ENCODE measurements at places on chromosomes 2 and 18.

GRCh38 chr2:196318517-196319377, 147.4 kb upstream of the STK17B start:
- ATAC-seq = no peak

DNA sequence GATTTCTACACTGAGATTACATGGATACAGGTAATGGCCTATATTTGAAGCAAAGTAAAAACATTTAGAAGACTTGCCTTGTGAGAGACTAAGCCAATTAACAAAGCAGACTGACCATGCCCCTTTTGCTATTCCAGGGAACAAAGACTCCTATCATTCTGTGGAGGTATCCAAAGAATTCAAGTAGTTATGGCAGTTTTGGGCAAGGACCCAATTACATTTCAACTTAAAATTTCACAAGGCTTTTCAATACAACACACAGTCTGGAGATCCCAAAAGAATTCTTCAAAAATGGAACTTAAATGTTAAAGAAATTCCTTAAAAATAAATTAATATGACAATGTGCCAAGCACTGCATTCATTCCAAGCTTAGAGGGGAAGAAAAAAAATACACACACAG, 109.2 kb upstream of the CHRNA1 start:
- peak; percentile 44 for ATAC-seq

GRCh38 chr18:24064391-24065100, 50.0 kb downstream of the TTC39C start:
- no peak for ATAC-seq

GRCh38 chr2:128727404-128727803, 408.7 kb upstream of the HS6ST1 start:
- ATAC-seq = no peak

DNA sequence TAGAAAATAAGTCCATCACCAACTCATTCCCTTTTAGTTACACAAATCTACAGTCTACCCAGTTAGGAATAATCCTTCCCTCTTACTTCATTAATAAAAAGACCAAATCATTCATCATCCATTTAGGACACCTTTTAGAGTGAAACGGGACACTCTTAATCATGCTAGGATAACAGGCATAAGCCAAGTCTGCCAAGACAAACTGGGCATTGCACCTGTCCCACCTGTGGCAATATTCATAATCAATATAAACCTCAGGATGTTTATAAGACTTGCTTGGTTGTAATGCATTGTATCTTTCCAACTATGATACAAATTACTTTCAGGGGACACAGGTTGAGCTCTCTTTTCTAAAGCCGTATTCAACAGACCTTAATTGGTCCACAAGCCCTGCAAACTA, 82.7 kb upstream of the SH3BP4 start:
- ATAC-seq = no peak

GRCh38 chr2:220370764-220371163, 743.3 kb downstream of the SLC4A3 start:
- peak; percentile 12 for ATAC-seq

DNA sequence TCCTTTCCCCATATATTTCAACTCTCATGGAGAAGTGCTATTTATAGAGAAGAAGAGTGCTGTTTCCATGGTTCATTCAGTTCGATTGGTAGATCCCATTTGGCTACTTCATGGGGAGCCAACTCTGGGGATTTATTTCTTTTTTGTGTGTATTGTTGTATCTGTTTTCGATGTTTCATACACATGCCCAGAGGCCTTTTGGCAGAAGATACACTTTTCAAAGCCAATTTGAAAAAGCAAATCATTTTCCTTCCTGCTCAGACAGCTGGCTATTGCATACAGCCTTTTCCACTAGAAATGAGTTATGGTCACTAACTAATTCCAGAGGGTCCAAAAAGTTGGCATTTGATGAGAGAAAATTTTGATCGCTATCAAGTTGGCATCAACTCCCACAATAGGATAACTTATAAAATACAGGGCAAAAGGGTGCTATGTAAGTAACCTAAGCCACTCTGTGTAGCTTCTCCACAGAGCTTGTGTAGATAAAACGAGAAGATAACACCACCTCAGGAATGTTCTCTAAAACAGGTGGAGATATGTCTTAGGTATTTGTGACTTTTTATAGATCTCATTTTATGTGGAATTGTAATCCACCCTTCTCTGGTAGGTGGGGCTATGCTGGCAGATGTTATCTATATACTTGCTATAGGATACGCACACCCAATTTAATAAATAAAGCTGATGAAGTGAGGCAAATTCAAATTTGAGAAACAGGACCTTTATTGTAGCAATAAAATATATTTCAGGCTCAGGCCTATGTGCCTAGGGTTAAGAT, 798.5 kb downstream of the SATB2 start:
- ATAC-seq = no peak

DNA sequence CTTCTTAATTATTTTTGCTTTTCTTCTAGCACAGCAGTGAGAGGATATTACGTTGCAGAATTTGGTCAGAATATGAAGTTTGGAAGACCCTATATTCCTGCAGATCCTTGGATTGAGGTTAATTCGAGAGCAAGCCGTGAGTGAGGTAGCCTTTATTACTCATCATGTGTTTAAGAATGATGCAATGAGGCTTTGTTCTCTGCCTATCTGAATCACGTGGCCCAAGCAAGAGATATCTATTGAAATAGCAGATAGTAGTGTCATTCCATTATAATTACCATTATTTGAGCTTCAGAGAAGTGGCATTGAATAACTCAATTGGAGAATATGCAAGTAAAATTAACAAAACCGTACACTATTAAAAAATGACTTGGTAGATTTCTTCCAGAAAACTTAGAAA, 641.1 kb downstream of the TMEM182 start:
- no peak for ATAC-seq

DNA sequence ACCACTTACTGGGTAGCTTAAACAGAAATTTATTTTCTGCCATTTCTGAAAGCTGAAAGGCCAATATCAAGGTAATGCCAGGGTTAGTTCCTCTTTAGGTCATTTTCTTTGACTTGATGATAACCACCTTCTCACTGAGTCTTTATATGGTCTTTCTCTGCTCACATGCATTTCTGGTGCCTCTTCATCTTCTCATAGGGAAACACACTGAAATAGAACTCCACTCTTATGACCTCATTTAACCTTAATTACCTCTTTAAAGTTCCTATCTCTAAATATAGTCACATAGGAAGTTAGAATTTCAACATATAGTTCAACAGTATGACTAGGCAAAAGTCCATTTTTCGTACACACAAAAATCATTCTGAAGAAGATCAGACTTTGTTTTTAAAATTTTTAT, 616.8 kb upstream of the VRK2 start:
- ATAC-seq = no peak

- ATAC-seq = no peak
Measured at GRCh38 chr2:216925636-216926366, 65.9 kb upstream of the TNP1 start.

DNA sequence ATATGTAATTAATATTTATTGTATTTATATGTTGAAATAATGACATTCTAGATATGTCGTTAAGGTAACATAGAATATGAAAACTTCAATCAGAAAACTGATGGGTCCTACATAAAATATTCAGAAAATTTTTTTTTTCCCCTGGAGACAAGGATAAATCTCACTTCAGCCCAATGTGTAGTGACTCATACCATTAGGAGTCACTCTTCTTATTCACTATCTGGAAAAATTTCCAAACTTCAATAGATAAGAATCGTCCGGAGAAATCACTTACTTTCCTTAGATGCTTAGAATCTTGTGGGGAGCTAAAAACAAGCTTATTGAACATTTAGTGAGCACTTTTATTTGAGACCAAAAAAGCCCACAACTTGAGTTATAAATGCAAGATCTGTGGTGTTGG, 4.6 kb downstream of the SERPINB13 start:
- no peak for ATAC-seq

DNA sequence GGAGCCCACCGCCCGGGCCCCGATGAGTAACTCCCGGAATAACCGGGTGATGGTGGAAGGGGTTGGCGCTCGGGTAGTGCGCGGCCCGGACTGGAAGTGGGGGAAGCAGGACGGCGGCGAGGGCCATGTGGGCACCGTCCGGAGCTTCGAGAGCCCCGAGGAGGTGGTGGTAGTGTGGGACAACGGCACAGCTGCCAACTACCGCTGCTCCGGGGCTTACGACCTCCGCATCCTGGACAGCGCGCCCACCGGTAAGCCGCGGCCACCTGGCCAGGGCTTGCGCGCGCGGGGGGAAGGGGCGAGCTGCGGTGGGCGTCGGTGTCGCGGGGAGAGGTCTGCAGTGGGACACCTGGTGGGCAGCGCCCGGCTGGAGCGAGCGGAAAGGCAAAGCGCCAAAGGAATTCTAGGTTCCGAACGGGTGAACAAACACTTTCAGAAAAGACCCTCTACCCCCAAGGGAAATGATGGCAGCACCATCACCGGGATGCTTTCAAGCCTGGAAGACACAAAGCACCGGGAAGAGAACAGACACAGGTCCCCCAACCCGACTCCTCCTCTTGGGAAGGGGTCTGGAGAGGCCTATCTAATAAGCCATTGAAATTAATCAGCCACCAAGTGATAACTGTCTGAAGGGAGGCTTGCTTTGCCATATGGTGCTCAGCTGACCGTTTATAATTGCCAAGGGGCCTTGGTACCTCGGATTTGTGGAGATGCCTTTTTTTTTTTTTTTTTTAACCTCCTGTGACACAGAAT, 1.1 kb downstream of the MIB1 start:
- peak; percentile 4 for ATAC-seq

- no peak for ATAC-seq
Measured at GRCh38 chr2:38152035-38152434, 76.1 kb upstream of the CYP1B1 start.

- ATAC-seq = no peak
Measured at GRCh38 chr2:147488472-147488871, 356.4 kb upstream of the ACVR2A start.

DNA sequence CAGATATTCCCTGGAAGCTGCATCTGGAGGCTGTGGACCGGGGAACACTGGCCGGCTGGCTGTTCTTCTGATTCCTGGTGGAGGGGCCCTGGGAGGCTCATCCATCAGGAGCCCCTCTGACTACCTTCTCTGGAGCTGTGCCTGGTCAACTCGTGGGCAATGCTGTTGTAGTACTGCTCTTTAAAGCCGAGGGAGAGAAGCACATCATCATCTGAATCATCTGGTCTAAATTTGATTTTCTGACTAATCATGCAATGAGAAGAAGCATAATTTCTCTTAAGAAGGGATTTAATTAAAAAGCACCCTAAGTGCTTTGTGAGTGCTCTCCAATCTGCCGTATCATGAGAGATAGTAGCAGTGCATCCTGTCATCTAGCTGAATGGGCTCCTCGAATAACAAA, 229.5 kb downstream of the FHOD3 start:
- ATAC-seq = no peak

DNA sequence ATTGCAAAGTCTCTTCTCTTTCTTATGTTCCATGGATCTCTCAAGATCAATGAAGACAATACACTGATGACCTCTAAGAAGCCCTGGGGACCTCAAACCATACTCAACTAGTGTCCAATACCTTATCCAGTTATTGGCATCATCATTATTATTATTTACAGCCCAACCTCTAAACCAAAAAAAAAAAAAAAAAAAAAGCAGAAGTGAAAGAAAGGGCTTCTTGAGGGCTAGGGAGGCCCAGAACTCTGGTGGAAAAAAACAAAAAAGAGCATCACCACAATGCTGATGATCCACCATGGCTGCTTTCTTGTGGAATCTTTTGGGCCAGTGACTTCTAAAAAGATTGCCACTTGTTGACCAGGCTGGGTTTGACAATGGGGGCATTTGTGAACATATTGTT, 324.9 kb downstream of the LPIN1 start:
- no peak for ATAC-seq

- no peak for ATAC-seq
Measured at GRCh38 chr2:10449486-10449831, 1.3 kb upstream of the ODC1 start.

GRCh38 chr2:75549401-75550253, 11.1 kb downstream of the EVA1A start:
- no peak for ATAC-seq

- ATAC-seq = no peak
Measured at GRCh38 chr2:9596621-9597311, 34.0 kb downstream of the YWHAQ start.

GRCh38 chr2:9803023-9803805, 40.1 kb upstream of the TAF1B start:
- ATAC-seq = no peak

GRCh38 chr2:189088591-189089205, 90.9 kb downstream of the COL5A2 start:
- ATAC-seq = peak; percentile 35

DNA sequence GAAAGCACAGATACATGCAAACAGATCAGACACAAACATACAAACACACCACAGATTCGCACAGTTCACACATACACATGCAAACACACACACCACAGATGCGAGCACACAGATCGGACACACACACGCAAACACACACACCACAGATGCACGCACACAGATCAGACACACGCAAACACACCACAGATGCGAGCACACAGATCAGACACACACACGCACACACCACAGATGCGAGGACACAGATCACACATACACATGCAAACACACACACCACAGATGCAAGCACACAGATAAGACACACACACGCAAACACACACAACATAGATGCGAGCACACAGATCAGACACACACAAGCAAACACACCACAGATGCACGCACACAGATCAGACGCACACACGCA, 149.0 kb downstream of the PXDN start:
- ATAC-seq = no peak

DNA sequence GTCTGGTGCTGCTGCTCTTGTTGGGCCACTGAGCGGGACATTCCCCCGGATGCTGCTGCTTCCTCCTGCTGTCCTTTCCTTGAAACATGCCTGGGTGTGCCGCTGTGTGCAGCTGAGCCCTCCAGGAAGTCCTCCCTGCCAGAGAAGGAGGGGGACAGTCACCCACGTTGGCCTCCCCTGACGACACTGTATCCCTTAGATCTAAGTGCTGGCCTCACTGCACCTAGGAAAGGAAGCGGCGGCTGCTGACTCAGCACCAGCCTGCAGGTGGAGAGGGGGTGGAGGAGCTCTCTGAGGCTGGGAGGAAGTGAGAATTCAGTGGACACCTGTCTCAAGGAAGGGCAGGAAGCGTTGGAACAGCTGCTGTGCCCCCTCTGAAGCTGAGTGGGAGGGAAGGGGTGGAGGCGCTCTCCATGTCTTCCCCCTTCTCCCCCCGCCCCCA, 239.8 kb downstream of the HAUS1 start:
- ATAC-seq = no peak

DNA sequence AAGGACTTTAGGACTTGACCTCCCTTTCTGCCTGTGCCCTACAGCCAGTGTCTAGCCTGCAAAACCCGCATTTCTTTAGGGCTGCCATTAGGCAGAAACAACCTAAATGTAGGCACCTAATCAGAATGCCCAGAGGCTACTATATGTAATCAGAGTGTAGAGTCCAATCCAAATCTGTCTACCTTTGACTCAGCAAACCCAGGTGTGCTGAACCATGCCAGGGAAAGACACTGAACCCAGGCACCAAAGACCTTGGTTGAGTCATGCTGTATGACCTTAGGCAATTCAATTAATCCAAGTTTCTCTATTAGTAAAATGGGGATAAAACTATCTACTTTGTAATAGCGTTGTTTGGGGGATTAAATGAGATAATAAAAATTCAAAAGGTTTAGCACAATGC, 20.7 kb downstream of the CAPN14 start:
- ATAC-seq = no peak

DNA sequence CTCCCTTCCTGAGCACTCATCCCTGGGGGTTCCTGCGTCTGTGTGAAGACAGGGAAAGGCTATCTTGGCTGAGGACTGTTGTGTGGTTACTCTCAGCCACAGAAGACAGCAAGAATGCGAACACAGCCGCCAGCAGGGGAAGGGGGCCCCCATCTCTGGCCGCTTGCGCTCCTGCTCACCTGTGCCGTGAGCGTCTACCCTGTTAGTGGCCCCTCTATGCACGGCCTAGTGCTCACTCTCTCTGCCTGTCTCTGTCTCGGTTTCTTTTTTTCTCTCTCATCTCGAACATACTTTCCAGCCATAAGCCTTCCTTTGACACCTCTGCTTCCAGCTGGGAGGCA, 206.7 kb upstream of the APCDD1 start:
- ATAC-seq = no peak

All from SK-N-SH treated with all-trans-retinoic acid at 6 μM for 48 hours (cell line).